Esophagus muscularis mucosa (tissue), 4 donors: ENCODE measurements at places on chromosomes 3 and 15. TPM values are rescaled to one million over a fixed set of nuclear protein-coding genes. Genes with fewer than 3 reads are reported as not detected.

GRCh38 chr3:69359339-69359893 lies 26.5 kb downstream of the FRMD4B start:
- no peak for DNase-seq

The RFX7 gene
- total RNA-seq = 5.4 TPM

DNA sequence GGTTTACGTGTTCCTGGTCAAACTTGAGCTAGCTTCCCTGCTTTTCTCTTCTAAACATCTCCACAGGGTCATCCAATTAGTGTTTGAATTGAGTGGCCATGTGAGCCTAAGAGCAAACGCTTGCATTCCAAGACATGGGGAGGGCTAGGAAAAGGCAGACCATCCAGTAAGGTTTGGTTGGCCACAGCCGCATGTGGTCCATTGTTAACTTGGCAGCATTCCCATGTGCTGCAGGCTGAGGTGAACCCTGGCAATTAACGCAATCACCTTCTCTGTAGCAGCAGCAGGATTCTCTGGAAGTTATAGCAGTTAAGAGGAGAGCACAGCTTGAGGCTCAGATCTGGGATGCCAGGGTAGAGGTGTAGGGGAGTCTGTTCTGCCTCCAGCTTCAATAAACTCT lies 502.2 kb upstream of the LMCD1 start:
- no peak for DNase-seq

The OR5AC2 gene
- total RNA-seq = not detected

GRCh38 chr3:45362161-45362560 lies 26.2 kb upstream of the LARS2 start:
- no peak for DNase-seq

- peak; percentile 84 for DNase-seq
Measured at GRCh38 chr3:139519998-139520737, 19.4 kb downstream of the RBP1 start.

DNA sequence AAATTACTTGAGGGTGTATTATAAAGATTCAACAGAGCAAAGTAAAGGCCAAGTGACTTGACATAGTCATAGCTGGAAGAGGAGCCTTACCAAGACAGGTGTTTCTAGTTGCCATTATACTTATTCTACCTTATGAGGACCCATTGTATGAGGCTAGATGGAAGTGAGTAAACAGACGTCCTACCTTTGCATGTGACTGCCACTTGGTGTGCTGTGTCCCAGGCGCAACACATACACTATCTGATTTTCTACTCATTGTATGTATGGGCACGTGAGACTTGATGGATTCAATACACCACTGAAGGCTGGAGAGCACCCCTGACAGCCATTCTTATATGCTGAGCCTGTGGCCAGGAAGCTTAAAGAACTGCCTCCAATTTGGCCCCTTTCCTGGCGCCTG lies 40.5 kb downstream of the BOC start:
- no peak for DNase-seq

The CCR8 gene
- total RNA-seq = not detected

- DNase-seq = no peak
Measured at GRCh38 chr3:49724586-49724985, 835 bp upstream of the GMPPB start.

The ISL2 gene
- total RNA-seq = 5.1 TPM

The RBM6 gene
- 100 TPM for total RNA-seq

- no peak for DNase-seq
Measured at GRCh38 chr3:4656626-4657328, 163.6 kb downstream of the ITPR1 start.

- DNase-seq = no peak
Measured at GRCh38 chr3:119293105-119293870, 895 bp upstream of the ARHGAP31 start.

- peak; percentile 92 for DNase-seq
Measured at GRCh38 chr3:158768361-158768787, 33.5 kb upstream of the MFSD1 start.
